ENCODE measurements at places on chromosomes 13 and 19. TPM values are rescaled to one million over a fixed set of nuclear protein-coding genes. Genes with fewer than 3 reads are reported as not detected.
A peak's percentile ranks its signal among the peaks of the same experiment; 100 is the strongest.

DNA sequence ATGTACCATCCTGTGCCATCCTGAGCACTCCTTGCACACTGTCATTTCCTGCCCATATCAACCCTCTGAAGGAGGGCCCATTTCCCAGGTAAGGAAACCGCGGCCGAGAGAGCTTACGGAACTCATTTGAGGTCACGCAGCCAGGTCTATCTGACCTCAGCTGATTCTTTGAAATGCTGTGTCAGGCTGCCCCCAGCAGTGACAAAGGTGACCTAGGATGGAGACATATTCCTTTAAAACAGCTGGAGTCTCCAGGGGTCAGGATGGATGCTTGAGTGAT is 42.2 kb upstream of the VSTM2B start:
- DNase-seq: no peak

The SIAH3 gene
- total RNA-seq: 11.5 TPM

DNA sequence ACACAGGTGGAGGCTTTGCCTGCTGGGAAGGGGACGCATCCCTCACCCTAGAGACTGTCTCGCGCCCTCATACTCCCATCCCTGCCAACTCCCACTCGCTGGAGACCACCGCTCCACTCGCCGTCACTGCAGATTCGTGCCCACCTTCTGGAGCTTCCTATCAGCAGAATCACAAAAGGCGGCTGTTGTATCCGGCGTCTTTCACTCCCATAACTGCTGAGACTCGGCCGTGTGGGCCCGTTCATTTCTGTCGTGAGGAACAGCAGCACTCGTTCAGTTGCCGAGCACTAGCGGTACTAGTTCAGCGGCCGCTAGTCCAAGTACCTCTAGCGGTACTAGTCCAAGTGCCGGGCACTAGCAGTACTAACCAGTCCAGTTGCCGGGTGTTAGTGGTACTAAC is 124.6 kb upstream of the MCF2L start:
- DNase-seq: no peak

- DNase-seq: no peak
These were observed 62.3 kb downstream of the EFNB2 start for GRCh38 chr13:106473154-106473553.

The SUGP1 gene
- 35.5 TPM for total RNA-seq

The ADAMTSL5 gene
- 0.40 TPM for total RNA-seq

DNA sequence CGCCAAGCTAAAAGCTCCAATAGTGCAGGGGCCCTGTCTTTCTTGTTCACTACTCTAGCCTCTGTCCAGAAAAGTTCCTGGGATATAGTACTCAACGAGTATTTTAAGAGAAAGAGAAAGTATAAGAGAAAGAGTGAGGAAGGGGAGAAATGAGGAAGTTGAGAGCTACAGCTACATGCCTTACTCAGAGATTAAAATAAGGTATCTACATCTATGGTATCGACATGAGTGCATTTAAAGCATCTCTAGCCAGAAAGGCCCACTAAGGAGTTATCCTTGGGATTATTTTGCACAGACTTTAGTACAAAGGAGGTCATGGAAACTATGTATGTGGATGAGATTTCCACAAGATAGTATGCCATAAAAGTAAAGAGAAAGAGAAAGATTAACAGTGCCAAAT is 28.5 kb downstream of the MYCBP2 start:
- no peak for DNase-seq

The ZNF738 gene
- total RNA-seq: 27.1 TPM

DNA sequence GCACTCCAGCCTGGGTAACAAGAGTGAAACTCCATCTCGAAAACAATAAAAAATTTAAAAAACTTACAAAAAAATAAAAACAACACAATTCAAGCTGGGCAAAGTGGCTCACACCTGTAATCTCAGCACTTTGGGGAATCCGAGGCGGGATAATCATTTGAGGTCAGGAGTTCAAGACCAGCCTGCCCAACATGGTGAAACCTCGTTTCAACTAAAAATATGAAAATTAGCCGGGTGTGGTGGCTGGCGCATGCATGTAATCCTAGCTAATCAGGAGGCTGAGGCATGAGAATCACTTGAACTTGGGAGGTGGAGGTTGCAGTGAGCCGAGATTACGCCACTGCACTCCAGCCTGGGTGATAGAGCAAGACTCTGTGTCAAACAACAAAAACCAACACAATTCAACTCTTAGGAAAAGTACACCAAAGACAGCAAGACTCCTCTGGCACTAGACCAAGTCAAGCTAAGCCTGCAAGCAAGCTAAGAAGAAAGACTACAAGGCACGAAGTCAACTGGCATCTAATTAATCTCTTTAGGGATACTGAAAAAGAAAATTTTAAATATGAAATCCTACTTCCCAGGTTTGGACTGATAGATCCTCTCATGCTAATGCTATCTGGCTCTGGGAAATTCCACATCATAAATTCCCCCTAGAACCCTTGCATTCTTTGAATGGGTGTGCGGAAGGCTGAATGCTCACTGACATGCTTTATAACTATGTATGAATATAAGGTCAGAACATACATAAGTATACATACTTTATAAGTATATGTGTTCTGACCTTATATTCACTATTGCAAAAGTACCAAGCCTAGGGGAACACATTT is 7.9 kb downstream of the PBX4 start:
- DNase-seq: no peak

The ATCAY gene
- total RNA-seq: 38.1 TPM

DNA sequence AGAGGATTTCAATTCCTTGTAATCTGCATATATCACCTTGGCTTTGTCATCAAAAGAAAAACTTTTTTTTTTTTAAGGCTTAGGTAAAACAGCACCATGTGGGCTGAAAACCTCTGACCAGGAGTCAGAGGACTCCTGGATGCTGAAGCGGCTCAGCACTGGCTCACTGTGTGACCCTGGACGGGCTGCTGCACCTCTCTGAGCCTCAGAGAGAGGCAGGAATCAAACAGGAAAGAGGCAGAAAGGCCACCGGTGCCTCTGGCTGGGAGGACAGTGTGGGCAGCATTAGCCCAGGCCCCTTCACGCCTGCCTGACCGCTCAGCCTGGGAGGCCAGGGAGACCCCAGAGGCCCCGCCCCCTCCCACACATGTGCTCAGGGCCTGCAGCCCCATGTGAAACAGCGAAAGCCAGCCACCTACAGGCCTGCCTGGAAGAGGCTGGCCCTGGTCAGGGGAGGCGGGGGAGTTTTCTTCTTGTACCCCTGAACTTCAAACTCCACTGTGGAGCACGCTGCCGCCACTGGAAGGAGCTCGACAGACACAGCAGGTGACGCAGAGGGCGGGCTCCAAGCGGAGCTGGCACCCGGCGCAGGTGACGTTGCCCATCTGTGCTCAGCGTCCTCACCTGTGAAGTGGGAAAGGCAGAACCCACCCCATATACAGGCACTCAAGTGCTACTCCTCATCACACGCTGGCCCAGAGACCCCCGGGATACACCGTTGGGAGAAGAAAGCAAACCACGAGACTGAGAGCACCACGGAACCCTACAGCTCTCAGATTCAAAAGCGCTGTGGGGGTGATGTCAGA is 39.7 kb downstream of the MLLT1 start:
- DNase-seq: no peak

GRCh38 chr13:112060282-112060830 is 6.6 kb upstream of the SOX1 start:
- no peak for DNase-seq

DNA sequence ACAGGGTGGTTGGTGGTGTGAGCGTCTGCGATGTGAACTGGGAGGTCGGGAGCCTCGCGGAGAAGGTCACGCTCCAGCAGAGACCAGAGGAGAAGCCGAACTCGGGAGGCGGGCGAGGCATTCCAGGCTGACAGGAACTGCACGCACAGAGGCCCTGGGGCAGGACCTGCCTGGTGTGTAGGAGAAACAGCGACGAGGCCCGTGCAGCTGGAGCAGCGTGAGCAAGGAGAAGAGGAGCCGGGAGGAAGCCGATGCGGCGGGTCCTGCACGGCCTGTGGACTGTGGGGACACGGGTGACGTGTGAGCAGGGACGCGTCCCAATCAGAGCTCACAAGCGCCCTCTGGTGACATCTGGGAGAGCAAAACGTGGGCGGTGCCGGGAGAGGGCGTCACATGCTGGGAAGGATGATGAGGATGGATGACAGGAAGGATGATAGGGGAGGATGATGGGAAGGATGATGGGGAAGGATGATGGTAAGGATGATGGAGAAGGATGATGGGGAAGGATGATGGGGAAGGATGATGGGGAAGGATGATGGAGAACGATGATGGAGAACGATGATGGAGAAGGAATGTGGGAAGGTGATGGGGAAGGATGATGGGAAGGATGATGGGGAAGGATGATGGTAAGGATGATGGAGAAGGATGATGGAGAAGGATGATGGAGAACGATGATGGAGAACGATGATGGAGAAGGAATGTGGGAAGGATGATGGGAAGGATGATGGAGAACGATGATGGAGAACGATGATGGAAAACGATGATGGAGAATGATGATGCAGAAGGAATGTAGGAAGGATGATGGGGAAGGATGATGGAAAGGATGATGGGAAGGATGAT is 16.1 kb upstream of the MADCAM1 start:
- DNase-seq: no peak

GRCh38 chr19:50486823-50487515 is 10.3 kb upstream of the GARIN5A start:
- no peak for DNase-seq

The GZMM gene
- not detected for total RNA-seq

GRCh38 chr19:2208975-2209374 is 27.2 kb downstream of the PLEKHJ1 start:
- no peak for DNase-seq

GRCh38 chr13:80305737-80306136 is 35.2 kb downstream of the SPRY2 start:
- no peak for DNase-seq

- no peak for DNase-seq
These were observed 18.4 kb upstream of the MYCBP2 start for GRCh38 chr13:77345150-77345780.

GRCh38 chr19:3722443-3723109 is 14.4 kb downstream of the TJP3 start:
- DNase-seq: no peak

DNA sequence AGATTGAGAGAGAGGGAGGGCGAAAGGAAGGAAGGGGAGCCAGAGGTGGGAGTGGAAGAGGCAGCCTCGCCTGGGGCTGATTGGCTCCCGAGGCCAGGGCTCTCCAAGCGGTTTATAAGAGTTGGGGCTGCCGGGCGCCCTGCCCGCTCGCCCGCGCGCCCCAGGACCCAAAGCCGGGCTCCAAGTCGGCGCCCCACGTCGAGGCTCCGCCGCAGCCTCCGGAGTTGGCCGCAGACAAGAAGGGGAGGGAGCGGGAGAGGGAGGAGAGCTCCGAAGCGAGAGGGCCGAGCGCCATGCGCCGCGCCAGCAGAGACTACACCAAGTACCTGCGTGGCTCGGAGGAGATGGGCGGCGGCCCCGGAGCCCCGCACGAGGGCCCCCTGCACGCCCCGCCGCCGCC is at the start of gene TNFSF11:
Gene TNFSF11, plus strand, starts transcription at position 142 of the 400 bp plus-strand sequence. Its CDS starts 152 bp downstream, at position 294.
- no peak for DNase-seq

GRCh38 chr13:44523146-44524015 is 52.7 kb downstream of the TSC22D1 start:
- DNase-seq: peak; percentile 50

The BRCA2 gene
- 4.6 TPM for total RNA-seq

- no peak for DNase-seq
These were observed 403.0 kb downstream of the LMO7 start for GRCh38 chr13:76038920-76039716.

DNA sequence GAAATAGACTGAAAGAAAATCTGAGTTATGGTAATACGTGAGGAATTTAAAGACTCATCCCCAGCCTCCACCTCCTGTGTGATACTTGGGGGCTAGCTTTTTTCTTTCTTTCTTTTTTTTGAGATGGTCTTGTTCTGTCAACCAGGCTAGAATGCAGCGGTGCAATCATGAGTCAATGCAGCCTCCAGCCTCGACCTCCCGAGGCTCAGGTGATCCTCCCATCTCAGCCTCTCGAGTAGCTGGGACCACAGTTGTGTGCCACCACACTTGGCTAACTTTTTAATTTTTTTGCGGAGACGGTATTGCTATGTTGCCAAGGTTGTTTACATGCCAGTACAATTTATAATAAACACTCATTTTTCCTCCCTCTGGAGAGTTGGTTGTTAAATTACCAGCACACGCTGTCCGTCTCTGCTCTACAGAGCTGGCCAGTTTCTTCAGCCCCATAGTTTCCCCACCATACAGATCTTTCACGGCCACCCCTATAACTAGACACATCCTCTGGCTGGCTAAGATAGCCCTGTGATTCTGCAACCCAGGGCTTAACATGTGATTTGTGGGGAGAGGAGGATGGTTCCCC is 4.8 kb downstream of the TNFSF9 start:
- DNase-seq: no peak

GRCh38 chr13:94305934-94306333 is 173.5 kb downstream of the DCT start:
- DNase-seq: no peak

The SCAF1 gene
- 11.8 TPM for total RNA-seq

The KLK13 gene
- 0.50 TPM for total RNA-seq

The ONECUT3 gene
- not detected for total RNA-seq

The OR7A5 gene
- total RNA-seq: 0.39 TPM

- DNase-seq: no peak
These were observed 37.8 kb upstream of the ZNF507 start for GRCh38 chr19:32307591-32307990.

The TEAD2 gene
- total RNA-seq: 10.6 TPM

GRCh38 chr19:33414667-33415605 is 41.4 kb downstream of the CEBPG start:
- DNase-seq: no peak

GRCh38 chr19:18428173-18428786 is 9.1 kb downstream of the SSBP4 start:
- no peak for DNase-seq

DNA sequence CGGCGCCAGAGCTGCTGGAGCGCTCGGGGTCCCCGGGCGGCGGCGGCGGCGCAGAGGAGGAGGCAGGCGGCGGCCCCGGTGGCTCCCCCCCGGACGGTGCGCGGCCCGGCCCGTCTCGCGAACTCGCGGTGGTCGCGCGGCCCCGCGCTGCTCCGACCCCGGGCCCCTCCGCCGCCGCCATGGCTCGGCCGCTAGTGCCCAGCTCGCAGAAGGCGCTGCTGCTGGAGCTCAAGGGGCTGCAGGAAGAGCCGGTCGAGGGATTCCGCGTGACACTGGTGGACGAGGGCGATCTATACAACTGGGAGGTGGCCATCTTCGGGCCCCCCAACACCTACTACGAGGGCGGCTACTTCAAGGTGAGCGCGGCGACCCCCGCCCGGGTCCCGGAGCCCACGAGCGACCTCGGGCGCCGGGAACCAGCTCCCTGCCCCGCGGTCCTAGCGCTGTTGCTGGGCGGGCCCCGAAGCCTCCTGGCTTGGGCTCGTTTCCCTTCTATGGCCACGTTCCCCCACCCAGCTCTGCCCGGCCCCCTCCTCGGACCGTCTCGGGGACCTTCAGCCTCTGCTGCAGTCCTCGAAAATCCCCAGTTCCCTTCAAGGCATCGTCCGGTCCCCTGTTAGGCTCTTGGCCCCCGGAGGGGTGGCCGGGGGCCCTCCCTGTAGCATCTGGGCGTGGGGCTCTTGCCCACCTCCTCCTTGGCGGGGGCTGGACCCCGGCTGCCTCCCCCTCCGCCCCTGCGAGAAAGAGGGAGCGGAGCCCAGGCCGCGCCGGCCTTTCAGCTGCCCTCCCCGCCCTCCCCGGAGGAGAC is at the start of gene CDC34:
Gene CDC34, plus strand, starts transcription at position 8 of the 808 bp plus-strand sequence. Its CDS starts 172 bp downstream, at position 180.
- DNase-seq: peak; percentile 20

The USHBP1 gene
- 2.1 TPM for total RNA-seq

The SLC5A5 gene
- total RNA-seq: 104 TPM

- no peak for DNase-seq
These were observed 62.5 kb upstream of the PDX1 start for GRCh38 chr13:27857282-27857681.

The ZNF784 gene
- 6.3 TPM for total RNA-seq

The C1QTNF9 gene
- total RNA-seq: 0.22 TPM

- no peak for DNase-seq
These were observed 17.2 kb upstream of the SLITRK6 start for GRCh38 chr13:85816413-85816812.
